Fibroblast of upper back skin (primary cell): ENCODE measurements at places on chromosomes 7 and 10.
A peak's percentile ranks its signal among the peaks of the same experiment; 100 is the strongest.

- peak; percentile 34 for DNase-seq
Measured at GRCh38 chr10:98293550-98294269, 25.7 kb upstream of the LOXL4 start.

DNA sequence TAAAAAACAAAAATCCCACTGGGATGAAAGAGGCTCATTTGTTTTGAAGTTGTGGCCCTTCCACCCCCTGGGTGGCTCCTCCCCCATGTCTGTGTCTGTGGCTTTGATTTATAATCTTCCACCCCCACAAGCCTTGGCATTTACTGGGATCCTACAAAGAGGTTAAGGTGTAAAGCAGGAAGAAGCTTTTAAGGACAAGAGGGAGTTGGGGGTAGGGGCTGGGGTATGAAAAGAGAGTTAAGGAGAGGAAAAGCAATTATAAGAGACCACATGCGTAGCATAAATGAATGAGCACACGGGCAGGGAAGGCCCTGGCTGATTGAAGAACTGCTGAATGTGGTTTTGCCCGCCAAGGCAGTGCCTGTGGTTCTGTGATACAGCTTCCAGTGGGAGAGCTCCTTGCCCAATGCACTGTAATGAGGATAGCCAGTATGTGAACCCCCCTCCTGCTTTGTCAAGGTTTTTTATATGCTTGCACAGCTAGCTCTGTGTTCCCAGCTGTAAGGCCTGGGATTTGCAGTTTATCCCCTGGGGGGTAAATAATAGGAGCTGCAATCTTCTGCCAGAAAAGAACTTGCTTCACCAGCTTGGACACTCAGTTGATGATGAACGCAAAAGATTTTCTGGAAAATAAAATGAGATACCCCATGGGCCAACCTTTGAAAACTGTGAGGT lies 34.7 kb upstream of the KMT2E start:
- peak; percentile 80 for DNase-seq

DNA sequence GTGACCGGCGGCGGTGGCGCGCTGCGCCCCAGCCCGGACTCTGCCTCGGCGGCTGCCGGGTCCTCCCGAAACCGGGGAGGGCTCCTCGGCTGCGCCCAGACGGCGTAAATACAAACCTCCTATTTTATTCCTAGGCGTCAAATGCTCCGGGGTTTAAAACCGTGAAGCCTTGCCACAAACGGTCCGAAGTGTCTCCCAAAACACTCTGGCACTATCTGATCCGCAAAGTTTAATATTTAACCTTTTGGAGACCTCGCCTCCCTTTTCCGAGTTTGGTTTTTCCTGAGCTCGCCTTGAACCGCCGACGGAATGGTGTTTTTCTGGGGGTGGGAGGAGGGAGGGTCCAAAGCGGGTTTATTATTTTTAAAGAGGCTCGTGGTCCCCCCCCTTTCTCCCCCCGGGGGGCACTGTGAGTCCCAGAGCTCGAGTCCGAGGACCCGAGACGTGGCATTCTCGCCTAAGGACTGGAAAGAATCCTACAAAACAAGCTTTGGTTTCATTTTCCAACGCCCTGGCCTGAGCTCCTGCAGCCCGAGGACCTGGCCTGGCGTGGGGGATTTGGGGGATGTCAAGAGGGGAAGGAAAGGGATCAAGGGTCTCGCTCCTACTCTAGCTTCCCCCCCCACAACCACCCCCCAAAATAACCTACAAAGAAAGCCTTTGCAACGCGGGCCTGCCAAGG lies 1.8 kb downstream of the TNRC18 start:
- DNase-seq = peak; percentile 74

- no peak for DNase-seq
Measured at GRCh38 chr7:139791316-139791715, 13.5 kb upstream of the HIPK2 start.
